ENCODE measurements at places on chromosomes 7 and 10. TPM values are rescaled to one million over a fixed set of nuclear protein-coding genes. Genes with fewer than 3 reads are reported as not detected.

Gene GIMAP6
- total RNA-seq, result 20.0 TPM

DNA sequence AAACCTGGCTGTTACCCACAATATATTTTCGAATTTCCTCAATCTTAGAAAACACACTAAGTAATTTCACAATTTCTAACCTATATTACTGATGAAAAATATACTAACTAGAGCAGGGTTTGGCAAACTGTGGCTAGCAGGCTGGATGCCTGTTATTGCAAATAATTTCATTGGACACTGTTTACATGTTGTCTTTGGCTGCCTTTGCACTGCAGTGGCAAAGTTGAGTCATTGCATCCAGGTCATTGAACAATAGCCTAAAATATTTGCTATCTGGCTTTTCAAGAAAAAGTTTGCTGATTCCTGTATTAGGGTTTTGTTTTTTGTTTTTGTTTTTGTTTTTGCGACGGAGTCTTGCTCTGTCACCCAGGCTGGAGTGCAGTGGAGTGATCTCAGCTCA, 47.2 kb downstream of the KIF11 start:
- DNase-seq, result no peak

DNA sequence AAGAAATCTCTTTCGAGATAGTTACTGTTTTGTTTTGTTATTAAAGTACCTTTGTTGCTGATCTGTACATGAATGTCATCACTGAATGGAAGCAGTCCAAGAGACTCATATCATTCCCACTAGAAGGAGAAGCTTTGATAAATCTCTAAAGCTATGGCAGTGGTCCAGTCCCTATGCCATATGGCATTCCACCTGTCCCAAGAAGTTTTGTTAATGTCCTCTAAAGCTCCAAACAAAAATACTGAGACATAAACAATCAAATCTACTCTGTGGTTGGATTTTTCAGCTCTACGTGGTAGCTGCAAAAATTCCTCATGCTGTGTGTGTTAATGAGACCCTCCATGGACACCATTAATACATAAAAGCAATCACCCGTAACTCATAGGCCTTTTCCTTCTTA, 94.1 kb downstream of the LRRN3 start:
- DNase-seq, result no peak

DNA sequence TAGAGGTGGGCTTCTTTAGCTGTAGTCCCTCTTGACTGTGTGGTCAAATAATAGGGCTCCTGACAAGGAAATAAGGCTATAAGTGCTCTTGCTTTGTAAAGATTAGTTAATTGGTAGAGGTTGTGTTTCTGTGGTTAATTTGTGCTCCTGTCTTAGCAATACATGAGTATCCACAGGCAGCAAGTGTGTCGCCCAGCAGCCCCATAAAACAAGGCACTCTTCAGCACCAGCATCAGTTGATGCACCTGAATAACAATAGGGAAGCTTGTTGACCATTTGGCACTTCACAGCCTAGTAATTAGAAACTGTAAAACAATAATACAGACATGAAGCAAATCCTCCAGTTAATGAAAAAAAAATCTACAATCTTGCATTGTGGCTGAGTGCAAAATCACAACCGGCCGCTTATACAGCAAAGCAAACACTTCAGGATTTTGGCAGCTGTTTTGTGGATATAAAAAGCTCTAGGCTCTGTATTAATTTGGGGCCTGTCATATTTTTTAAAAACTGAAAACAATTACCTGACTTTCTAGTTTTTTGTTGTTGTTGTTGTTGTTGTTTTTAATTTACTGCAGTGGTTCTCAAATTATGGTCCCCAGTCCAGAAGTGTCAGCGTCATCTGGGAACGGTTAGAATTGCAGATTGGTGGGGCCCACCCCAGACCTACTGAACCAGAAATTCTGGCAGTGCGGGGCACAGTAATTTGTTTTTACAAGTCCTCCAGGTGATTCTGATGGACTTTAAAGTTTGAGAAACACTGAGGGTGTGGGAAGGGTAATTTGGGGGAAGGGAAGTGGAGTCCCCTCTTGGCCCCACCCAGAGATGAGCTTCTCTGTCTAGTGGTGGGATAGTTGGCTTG, 56.8 kb downstream of the AUTS2 start:
- no peak for DNase-seq

- peak; percentile 51 for DNase-seq
These were observed 60.8 kb downstream of the CARD11 start for GRCh38 chr7:2982831-2983230.

- no peak for DNase-seq
These were observed 722.4 kb upstream of the AUTS2 start for GRCh38 chr7:68875857-68876256.

DNA sequence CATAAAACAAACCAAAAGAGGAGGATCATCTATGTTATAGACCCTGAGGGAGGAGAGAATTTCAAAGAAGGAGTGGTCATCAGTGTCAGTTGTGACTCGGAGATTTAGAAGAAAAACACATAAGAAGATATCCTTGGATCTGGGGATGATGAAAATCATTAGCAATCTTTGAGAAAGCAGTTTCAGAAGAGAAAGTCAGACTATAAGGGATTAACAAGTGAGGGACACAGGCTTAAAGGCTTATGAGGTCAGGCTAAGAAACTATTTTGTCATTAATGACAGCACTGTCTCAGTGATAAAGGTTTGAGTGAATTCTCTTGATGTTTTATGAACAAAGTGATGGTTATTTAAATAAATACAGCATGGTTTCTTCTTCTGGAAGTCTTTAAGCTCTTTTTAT, 6.1 kb upstream of the GPR85 start:
- DNase-seq, result no peak

DNA sequence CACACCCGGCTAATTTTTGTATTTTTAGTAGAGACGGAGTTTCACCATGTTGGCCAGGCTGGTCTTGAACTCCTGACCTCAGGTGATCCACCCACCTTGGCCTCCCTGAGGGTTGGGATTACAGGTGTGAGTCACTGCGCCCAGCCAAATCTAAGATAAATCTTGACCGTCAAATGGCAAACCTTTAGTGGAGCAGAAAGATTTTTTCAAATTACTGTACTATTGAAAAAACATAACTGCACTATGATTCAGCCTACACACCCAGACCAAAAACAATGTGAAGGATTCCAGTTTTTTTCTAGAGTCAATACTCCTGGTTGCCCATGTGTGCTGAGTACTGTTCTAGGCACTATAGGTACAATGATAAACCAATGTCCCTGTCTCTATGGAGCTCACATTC, 33.9 kb upstream of the SVIL start:
- no peak for DNase-seq

- DNase-seq, result no peak
These were observed 26.3 kb downstream of the DNMBP start for GRCh38 chr10:99983280-99983988.

- DNase-seq, result no peak
These were observed 13.4 kb upstream of the PRF1 start for GRCh38 chr10:70615784-70616522.

GRCh38 chr10:34880817-34881216, 65.7 kb upstream of the PARD3 start:
- no peak for DNase-seq

Gene NUTM2E
- total RNA-seq, result 0.08 TPM

DNA sequence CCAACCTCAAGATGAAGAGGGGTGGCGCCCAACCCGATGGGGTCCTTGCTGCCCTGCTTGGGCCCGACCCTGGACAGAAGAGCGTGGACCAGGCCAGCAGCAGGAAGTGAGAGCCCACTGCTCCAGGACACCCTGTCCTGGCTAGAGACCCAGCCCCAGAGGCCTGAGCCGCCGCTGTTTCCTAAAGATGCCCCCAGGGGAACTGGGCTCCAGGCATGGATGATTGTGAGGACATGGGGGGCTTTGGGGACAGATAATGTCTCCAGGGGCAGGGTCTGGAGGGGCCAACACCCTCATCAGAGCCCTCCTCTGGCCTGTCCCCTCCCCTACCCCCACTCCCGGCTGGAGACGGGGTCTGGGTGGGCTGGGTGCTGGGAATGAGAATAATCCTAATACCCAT, 71.7 kb downstream of the MYL10 start:
- no peak for DNase-seq

DNA sequence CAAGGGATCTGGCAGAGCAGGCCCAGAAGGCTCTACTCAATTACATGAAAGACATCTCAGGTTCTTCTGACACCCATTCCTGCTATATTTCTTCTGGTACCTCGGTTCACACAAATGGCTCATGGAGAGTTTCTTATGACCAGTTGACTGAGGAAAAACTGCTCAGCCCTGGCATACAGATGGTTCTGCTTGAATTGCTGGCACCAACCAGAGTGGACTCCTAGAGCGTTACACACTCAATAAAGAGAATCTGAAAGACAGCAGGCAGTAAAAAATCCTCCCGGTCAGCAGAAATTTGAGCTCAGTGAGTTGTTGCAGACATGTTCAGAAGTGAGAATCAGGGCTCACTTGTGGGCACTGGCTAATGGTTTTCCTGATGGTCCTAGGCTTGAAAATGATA, 434.4 kb downstream of the TCERG1L start:
- no peak for DNase-seq

Gene ENO4
- total RNA-seq, result not detected

- DNase-seq, result no peak
These were observed 641.1 kb downstream of the PCDH15 start for GRCh38 chr10:54159924-54160323.

GRCh38 chr7:3245077-3245476, 56.0 kb upstream of the SDK1 start:
- DNase-seq, result no peak

GRCh38 chr7:29384277-29384676, 179.4 kb upstream of the PRR15 start:
- no peak for DNase-seq

DNA sequence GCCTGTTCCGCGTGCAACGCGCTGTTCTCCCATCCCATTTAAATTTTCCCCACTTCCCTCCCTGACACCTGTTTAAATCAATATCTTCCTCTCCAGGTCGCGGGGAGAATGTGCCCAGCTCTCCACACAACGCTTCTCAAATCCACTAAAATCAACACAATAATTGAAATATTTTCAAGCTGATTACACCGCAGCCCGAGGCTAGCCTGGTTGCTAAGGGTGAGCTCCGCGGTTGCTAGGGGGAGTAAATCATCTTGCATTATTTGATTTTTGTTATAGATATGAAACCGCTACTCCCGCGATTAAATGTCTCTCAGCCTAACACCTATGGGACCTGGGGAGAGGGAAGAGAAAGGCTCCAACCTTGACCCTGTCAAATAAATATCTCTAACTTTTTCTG, 36.2 kb downstream of the UNCX start:
- no peak for DNase-seq

DNA sequence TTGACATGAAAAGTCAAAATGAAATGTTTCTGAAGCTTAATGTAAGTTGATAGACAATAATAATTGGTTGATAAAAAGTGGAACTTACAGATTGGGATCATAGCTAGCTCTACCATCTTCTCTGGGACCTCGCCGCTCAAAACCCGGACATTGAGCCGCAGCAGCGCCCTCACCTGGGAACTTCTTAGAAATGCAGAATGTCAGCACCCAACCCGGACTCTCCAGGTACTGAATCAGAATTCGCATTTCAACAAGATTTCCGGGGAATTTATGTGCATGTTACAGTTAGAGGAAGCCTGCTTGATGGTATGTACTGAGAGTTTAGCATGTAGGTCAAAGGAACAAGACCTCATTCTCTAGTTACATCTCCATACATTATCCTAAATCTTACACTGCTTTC, 36.7 kb upstream of the ABLIM1 start:
- DNase-seq, result no peak

DNA sequence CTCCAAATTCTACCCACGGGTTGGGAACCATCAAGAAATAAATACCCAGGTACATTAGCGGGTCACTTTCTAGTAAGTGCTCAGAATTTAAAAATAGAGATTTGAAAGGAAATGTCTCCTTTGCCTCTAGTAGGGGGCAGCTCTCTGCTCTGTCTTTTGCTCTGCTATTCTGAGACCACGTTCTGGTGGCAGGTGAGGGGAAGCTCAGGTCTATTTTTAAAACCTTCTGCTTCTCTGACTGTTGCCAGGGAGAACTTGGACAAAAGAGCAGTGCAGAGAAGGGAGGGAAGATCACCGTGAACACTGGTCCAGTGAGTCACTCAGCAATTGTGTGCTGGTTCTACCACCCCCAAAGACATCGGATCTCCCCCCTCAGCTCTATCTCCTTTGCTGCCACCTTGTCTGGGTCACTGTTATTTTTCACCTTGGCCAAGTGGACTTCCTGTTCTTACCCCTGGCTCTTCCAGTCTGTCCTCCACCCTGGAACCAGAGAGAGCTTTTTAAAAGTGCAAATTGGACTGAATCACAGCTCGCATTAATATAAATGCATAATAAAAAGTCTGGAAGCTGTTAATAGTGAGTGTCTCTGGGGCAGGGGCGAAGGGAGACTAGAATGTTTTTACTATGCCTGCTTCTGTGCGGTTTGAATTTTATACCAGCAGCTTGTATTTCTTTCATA, 72.4 kb upstream of the LOXL4 start:
- DNase-seq, result no peak

Gene DGKB
- not detected for total RNA-seq

DNA sequence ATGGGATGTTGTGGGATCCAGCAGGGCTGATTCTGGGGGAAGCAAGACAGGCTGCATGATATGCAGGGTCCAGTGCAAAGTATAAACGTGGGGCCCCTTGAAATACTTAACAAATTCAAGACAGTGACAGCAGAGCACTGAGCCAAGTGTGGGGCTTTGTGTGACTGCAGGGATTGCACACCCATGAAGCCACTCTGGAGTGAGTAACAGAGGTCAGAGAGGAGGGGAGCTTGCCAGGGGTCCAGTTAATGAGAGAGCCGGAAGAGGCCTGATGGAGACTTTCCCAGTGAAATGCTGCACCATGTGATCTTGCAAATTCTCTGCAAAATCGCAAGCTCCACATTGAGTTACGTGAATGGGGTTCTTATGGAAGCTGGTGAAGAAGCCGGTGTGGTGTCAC, 5.6 kb downstream of the NPVF start:
- DNase-seq, result no peak

DNA sequence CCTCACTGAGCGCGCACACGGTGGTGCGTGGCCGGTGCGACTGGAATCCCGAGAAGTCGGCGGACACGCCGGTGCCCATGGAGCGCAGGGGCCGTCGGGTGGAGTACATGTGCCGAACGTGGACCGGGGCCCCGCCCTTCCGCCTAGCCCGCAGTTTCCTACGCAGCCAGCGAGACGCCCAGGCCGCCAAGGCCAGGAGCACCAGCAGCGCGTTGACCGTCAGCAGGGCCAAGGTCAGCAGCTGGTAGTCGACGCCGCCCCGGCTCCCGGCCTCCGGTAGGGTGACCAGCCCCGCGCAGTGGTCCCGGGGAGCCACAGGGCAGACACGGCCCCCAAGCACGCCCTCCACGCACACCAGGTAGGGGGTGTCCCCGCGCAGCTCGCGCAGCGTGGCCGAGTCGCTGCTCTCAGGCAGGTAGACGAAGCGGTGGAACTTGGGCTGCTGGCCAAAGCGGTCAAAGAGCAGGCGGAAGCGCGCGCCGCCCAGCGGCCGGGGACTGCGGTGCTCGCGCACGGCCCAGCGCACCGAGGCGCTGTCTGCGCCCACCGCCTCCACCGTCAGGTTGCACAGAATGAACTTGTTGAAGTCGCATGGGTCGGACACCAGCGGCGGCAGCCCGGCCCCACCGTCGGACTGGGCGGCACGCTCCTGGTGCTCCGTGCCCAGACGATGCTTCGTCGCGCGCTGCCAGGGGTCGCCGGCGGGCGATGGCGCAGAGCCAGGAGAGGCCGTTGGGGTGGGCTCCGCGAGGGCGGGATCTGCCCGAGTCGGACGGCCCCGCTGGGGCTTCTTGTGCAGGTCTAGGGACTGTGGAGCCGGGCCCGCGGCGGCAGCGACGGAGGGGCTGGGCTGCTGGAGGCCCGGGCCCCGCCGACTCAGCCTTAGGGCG, 2.2 kb downstream of the TRIL start:
- no peak for DNase-seq
